ENCODE measurements at places on chromosomes 12 and 14. TPM values are rescaled to one million over a fixed set of nuclear protein-coding genes. Genes with fewer than 3 reads are reported as not detected.

AEBP2 gene
- 5.7 TPM for total RNA-seq

TEX22 gene
- total RNA-seq: under 0.01 TPM

FBLN5 gene
- total RNA-seq: 138 TPM

TAS2R42 gene
- total RNA-seq: not detected

PLEK2 gene
- 5.4 TPM for total RNA-seq

SSPN gene
- 5.4 TPM for total RNA-seq
